ENCODE measurements at places on chromosomes 2 and 18. TPM values are rescaled to one million over a fixed set of nuclear protein-coding genes. Genes with fewer than 3 reads are reported as not detected.

The HNMT gene
- 2.1 TPM for total RNA-seq

DNA sequence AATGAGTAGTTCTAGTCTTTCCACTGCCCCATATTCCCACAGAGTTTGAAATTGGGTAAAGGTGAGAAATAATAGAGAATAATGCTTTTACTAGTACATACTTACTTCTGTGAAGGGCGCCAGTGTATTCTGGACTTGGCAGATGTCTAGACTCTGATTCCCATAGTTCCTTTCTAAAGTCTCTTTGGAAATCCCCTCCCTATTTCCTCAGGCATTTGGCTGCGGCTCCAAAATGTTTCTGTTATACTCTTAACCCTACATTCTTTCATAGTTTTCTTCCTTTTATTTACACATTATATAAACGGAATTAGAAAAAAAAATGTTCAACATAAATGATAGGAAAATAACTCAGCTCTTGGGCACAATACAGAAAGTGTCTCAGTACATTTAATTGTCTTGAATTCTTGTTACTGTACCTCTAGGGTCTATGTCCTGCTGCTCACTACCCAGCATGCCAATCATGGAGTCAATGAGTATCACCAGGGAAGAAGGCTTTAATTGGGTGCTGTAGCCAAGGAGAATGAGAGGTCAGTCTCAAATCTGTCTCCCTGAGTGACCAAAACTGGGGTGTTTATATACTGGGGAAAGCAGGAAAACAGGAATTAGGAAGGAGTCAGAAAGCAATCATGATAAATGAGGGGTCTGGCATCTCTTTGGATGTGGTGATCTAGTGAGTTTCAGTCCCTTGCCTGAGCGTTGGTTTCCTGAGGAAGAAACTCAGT lies 147.8 kb upstream of the MMADHC start:
- ATAC-seq = no peak

The CDH2 gene
- total RNA-seq = 1.0 TPM

The NGEF gene
- total RNA-seq = 5.1 TPM

The IL18R1 gene
- total RNA-seq = 56.7 TPM

GRCh38 chr2:189552334-189552990 lies 28.1 kb downstream of the SLC40A1 start:
- no peak for ATAC-seq

- no peak for ATAC-seq
Measured at GRCh38 chr2:27074738-27075565, 3.5 kb upstream of the EMILIN1 start.

The NT5DC4 gene
- total RNA-seq = not detected

The PTPRM gene
- total RNA-seq = 66.9 TPM

GRCh38 chr2:128157644-128158043 lies 66.6 kb downstream of the UGGT1 start:
- no peak for ATAC-seq

The SERPINB3 gene
- total RNA-seq = not detected

The SLC9A4 gene
- total RNA-seq = 2.2 TPM

- ATAC-seq = peak; percentile 88
Measured at GRCh38 chr2:32805104-32806095, 141.4 kb upstream of the LTBP1 start.

DNA sequence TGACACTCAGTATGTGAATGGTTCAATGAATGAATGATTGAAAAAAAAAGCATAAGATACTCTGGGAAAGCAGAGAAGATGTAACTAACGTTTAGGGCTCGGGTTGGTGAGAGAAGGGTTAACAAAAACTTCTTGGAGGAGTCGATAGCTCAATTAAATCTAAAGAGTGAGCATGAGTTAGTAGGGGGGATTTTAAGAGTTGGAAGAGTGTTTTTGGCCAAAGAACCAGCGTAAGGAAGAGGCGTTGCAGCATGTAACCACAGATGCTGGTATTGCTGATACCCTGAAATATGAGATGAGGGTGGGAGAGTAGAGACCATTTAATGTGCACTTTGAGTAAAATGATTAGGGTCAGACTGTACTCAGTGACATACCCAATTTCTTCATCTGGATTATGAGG lies 14.5 kb downstream of the ARHGAP28 start:
- no peak for ATAC-seq

GRCh38 chr18:59139291-59139614 lies 431 bp upstream of the SEC11C start:
- ATAC-seq = peak; percentile 84

The HAAO gene
- not detected for total RNA-seq

GRCh38 chr2:141942006-141942789 lies 188.6 kb downstream of the LRP1B start:
- no peak for ATAC-seq

- no peak for ATAC-seq
Measured at GRCh38 chr2:6072768-6073167, 380.6 kb downstream of the SOX11 start.

GRCh38 chr2:117068371-117068770 lies 746.1 kb upstream of the DDX18 start:
- ATAC-seq = no peak

DNA sequence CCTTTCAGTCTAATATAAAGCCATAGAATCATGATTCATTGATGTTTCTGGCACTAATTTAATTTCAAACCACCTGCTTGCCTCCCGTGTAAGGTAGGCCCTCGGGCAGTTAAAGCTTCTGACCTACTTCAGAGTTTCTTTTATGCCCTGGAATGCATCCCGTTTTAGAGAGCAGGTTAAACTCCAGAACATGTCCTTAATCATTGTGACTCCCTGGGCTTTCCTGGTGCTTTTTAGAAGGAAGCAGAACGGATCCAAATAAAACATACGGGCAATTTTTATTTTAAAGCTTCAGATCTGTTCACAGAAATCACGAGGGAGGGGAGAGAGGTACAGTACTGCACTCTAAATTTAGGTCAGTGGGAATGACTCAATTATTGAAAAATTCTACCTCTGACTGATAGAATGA lies 134.8 kb downstream of the GCA start:
- no peak for ATAC-seq

GRCh38 chr18:32455361-32455760 lies 15.3 kb downstream of the GAREM1 start:
- ATAC-seq = no peak

DNA sequence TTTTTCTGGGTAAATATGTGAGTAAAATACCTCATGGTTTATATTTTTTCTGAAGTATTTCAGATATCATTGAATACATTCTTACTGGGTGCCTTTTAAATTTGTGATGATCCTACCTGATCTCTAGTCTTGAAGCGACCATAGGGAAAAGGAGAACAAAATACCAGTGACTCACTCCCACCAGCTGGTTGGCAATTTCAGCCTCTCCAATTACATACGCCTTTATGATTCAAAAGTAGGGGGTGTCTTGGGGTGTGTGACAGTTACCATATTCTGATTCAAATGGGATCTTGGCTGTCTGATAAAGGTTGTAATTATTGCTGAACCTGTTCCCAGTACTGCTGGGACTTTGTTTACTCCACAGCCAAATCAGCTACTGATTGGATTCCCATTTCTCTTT lies 175.9 kb upstream of the NXPH2 start:
- no peak for ATAC-seq

DNA sequence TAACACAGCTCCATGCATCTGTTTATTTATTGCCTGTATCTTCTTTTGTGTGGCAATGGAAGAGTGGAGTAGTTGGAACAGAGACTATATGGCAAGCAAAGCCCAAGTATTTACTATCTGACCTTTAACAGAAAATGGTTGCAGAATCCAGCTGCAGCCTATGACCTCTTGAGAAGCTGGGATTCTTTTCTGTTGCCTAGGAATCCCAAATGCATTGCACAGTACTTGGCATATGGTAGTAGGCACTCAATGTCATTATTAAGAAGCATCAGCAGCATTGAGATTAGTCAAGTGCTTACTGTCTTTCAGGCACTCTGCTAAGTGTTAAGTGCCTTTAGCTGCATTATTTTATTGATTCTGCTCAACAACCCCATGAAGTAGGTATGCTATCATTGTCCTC lies 331.6 kb downstream of the CCDC85A start:
- ATAC-seq = no peak

The LYG1 gene
- total RNA-seq = 1.1 TPM

GRCh38 chr2:223282221-223282620 lies 230.2 kb downstream of the KCNE4 start:
- ATAC-seq = no peak

The SLC1A4 gene
- 33.9 TPM for total RNA-seq

The AGXT gene
- total RNA-seq = 1.00 TPM

The UBE2E3 gene
- total RNA-seq = 166 TPM

The ARL5A gene
- total RNA-seq = 30.2 TPM

The CYP27A1 gene
- 1.0 TPM for total RNA-seq

- no peak for ATAC-seq
Measured at GRCh38 chr2:50885948-50886347, 146.0 kb downstream of the NRXN1 start.

DNA sequence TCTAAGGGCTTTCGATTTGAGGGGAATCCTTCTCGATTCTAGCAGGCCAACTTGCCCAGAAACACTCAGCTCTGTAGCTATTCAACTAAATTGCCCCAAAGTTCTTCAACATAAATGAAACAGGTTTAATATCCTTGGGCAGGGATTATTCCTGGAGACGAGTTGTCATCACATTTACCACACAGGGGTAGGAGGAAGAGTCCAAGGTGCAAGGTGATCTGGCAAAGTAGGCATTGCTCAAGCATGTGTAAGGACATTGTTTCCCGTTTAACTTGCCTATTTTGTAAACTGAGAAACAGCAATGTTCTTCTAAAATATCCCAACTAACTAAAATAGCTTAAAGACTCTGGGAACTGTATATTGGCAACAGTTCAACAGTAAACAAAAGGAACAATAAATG lies 814.3 kb downstream of the BCL11A start:
- no peak for ATAC-seq

The CAPN14 gene
- total RNA-seq = 0.57 TPM

GRCh38 chr2:62814123-62814522 lies 108.6 kb downstream of the EHBP1 start:
- no peak for ATAC-seq

The MCM6 gene
- 17.3 TPM for total RNA-seq

DNA sequence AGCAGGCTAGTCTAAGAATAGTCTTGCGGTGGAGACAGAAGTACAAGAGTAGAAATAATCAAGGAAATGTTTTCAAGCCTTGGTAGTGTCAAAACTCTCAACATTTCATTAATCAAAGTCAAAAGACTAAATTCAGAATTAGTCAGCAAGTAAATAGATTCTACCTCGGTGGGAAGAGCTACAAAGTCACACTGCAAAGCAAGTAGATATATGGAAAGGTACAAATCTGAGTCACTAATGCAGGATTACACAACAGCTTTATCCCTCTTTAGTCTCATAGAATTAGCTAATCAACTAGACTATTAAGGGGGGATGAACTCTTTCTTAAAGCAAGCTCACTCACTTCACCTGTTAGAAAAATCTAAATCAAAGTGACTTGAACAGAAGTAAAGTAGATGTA lies 568.7 kb upstream of the CNTNAP5 start:
- ATAC-seq = no peak

Measured in motor neuron (in vitro differentiated cells).